NCI-H2171 treated with DMSO at 0.1 percent for 48 hours (cell line): ENCODE measurements at places on chromosomes 6 and 20.
A peak's percentile ranks its signal among the peaks of the same experiment; 100 is the strongest.

DNA sequence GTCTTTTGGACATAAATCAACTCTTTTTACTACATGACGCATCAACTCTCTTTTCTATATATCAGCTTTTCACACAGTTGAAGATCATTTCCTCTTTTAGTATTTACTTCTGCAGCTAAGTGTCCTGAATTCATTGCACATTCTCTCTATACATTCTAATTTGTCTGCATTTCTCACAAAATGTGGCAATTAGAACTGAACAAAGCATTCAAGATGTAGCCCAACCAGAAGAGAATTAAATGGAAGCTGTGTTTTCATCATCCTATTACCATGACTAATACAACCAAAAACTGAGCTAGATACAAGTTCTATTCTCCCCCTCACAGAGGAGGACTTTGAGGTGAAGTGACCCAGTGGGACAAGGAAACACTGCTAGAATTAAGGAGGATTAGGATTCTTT is 86.9 kb downstream of the PLCG1 start:
- no peak for DNase-seq

- peak; percentile 97 for DNase-seq
Observed at GRCh38 chr6:155542036-155542435, 86.4 kb upstream of the NOX3 start.

- no peak for DNase-seq
Observed at GRCh38 chr6:51788121-51788520, 299.3 kb downstream of the PKHD1 start.

- no peak for DNase-seq
Observed at GRCh38 chr20:9424551-9424950, 89.8 kb upstream of the LAMP5 start.

DNA sequence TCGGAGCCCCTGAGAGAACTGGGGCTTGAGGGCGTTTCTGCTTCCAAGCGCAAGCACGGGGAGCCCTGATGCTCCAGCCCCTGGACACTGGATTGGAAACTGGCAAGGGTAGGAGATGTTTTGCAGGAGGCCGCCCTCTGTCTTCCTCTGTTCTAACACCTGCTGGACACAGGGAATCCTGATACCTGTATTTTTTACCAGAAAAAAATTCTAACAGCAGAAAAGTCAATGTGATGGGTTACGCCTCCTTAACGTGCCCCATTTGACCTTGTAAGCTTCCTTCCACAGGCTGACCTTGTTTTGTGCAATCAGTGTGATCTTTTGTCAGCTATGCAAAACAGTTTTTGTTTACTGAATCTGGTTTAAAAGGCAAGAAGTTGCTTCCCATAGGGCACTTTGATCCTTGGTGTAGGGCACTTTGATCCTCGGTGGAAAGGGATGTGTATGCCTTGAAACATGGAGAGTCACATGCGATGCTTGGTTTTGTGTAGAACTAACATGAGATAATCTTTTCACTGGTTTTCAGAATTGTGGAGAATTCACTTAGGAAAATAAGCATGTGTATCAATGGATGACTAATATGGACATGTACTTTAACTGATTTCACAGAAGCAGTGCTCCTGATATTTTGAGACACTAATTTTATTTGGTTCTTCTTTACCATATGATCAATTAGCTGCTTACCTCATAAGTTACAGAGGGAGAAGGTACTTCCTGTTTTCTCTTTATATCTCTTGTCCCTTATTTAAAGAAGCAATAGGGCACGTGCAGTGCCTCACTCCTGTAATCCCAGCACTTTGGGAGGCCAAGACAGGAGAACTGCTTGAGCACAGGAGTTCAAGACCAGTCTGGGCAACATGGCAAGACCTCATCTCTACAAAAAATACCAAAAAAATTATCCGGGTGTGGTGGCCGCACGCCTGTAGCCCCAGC is 59.9 kb upstream of the MAP3K4 start:
- no peak for DNase-seq

DNA sequence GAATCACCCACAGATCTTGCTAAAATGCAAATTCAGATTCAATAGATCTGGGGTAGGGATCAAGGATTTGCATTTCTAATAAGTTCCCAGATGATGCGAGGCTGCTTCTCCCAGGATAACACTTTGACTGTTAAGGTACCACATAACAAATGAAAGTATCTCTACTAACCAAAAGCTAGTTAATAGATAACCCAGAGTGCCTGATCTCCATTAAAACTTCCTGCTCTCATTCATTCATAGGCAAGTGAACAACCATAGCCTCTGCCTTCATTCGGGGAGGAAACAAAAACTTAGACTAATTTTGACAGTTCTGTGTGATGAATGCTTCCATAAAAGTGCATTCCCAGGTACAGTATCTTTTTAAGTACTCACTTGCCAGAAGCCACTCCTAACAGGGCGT is 265.6 kb upstream of the BTBD3 start:
- DNase-seq, result no peak

GRCh38 chr20:48761023-48761785 is 66.6 kb downstream of the PREX1 start:
- no peak for DNase-seq

GRCh38 chr6:67976486-67976885 is 658.6 kb upstream of the ADGRB3 start:
- no peak for DNase-seq

- no peak for DNase-seq
Observed at GRCh38 chr6:132466952-132467351, 46.0 kb downstream of the STX7 start.

DNA sequence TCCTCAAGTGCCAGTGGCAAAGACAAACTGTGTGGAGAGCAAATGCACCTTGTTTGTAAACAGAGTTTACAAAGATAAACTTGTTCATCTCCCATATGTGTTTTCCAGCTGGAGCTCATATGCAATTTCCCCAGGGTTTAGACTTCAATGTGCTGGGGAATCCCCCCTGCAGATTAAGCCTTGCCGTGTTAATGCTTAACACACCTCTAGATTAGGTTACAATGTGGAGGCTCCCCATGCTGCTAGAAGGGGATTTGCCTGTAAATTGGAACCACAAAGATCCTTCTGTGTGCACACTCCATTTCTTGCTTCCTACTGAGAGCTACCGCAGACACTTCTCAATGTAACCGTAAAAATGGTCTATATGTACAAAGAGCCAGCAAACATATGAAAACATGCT is 263.1 kb downstream of the TBX18 start:
- no peak for DNase-seq

GRCh38 chr6:128158496-128158895 is 257.6 kb upstream of the THEMIS start:
- no peak for DNase-seq

DNA sequence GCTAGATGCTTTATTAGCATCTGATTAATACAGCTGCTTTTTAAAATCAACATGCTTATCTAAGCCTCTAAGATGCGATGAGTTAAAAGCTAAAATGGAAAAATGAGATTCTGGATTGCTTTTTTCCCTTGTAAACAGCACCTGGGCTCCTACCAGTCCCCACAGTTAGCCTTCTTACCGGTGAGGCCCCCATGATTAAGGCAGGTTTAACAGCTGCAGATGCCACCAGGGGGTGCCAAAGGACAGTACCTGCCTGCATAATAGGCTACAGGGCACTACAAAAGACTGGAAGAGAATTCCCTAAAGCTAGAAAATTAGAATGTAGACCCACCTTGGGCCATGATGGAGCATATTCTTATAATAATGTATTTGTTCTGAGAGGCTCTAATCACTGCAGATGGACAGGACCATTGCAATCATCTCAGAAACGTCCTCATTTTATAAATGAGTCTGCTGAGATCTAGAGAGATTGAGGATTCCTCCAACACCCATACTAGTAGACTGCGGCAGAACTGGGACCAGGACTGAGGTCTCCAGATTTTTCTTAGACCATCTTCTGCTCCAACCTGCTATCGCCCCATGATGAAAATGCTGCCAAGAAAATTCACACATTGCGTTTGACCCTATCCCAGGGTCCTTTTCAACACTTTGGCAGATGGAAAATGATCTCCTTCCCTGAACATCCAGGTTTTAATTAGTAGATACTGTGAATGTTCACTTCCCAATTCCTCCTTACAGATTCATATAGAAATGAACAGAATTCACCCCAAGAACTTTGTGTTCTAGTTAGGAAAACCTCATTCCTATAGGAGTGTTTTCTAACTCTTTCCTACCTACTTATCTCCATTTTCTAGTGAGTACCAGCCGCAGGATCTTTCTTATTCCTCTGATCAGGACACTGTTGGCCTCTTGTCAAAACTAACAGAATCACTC is 148.8 kb downstream of the RPS12 start:
- peak; percentile 72 for DNase-seq

- no peak for DNase-seq
Observed at GRCh38 chr20:50320901-50321796, 130.5 kb downstream of the CEBPB start.

DNA sequence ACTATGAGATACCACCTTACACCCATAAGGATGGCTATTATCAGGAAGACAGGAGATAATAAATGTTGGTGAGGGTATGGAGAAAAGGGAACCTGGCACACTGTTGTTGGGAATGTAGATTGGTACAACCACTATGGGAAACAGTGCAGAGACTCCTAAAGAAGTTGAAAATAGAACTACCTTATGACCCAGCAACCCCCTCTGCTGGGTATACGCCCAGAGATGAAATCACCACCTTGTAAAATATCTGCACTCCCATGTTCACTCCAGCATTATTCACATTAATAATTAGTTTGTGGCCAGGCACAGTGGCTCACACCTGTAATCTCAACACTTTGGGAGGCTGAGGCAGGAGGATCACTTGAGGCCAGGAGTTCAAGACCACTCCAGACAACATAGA is 26.8 kb downstream of the ZBTB9 start:
- DNase-seq, result no peak

DNA sequence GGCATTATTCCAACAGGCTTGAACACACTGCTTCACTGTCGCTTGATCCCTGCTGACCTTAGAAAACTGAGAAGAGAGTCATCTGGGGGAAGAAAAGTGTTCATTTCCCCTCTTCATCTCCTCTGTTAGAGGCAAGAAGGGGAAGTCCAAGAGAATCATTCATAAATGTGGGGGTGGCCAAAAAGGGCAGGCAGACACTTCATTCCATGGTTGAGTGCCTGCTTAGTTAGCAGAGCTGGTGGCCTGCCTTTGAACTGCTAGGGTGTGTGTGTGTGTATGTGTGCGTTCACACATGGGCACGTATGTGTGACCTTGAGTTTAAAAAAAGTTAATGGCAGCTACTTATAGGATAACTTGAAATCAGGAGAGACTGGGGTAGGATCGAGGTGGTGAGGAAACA is 39.4 kb upstream of the RFPL4B start:
- DNase-seq, result no peak

GRCh38 chr20:16576219-16576618 is 3.0 kb upstream of the KIF16B start:
- no peak for DNase-seq

DNA sequence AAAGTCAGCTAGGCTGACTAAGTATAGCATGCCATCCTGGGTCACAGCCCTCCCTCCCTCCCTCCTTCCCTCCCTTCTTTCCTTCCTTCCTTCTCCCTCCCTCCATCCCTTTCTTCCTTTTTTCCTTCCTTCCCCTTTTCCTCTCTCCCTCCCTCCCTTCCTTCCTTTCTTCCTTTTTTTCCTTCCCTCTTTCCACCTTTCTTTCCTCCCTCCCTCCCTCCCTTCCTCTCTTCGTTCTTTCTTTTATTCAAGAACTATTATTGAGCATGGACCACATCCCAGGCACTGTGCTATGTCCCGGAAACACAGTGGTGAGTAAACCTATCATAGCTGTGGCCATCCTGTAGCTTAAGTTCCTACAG is 106.2 kb upstream of the BACH2 start:
- no peak for DNase-seq

- DNase-seq, result no peak
Observed at GRCh38 chr6:52356017-52356416, 5.9 kb upstream of the PAQR8 start.

- DNase-seq, result no peak
Observed at GRCh38 chr6:161394437-161394836, 120.6 kb upstream of the AGPAT4 start.

DNA sequence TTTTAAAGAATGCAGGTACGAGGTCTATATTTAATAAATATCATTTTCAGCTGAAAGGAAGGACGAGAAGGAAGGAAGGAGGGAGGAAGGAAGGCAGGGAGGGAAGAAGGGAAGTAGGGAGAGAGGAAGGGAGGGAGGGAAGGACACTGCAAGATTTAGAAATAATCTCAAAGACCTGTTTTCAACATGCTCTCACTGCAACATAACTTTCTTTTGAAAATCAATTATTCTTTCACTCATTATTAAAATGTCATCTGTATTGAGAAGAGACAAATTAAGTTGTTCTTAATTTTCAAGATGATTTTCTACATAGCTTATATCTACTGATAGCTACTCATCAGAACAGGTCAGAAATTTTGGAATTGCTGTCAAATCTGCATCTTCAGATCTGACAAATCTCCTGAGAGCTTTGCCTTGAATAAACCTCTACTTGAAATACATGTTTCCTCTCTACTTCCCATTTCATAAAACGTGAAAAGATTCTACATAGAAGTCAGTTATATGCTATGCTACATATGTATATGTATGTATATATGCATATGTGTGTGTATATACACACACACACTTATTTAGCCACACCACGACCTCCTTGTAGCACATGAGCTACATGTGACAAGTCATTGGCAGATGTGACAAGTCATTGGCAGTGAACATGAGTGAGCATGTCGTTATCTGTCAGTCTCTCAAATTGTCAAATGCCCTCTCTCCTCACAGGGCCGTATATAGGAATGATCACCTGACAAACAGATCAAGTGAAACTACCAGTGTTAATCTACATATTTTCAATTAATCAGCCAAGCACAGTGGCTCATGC is 241.6 kb downstream of the LY86 start:
- DNase-seq, result peak; percentile 10

DNA sequence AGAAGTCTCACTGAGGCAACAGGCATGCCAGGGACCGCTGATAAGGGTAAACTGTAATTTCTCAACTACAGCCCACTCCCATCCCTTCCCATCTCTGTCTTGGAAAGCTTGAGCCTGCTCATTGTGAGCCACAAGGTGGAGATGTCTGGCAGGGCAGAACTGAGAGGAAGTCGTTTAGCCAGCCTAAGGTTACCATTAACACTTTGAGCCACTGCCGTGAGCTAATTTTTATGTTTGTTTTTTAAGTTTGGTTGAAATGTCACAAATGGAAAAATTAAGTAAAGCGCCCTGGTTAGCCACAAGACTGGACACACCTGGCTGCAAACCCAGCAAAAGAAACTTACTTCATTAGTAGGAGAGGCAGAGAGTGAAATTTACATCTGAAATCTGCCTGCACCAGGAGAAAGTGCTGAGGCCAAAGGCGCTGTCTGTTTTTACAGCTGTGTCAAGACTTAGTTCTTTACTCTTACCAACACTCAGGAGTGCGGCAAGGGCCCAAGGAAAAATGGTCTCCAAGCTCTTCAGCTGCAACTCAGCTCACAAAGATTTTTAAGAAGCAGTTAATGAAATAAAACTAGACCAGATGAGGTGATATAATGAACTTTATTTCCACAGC is 50.0 kb upstream of the FAM83C start:
- DNase-seq, result no peak

DNA sequence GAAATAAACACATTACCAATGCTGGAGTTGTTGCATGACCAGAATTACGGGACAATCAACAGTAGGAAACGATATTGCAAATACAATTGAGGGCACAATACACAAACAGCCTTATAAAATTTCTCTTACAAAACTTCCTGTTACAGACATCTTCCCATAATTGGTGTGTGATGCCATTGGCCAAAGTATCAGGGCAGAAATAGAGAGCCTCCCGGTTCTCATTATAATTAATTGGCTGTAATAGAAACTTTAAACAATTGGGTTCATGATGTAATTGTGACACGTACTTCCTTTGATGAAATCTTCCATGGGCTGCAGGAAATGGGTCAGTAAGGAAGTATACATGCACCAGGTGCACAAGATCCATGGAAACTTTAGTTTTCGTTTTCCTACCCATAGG is 40.3 kb upstream of the RALGAPA2 start:
- no peak for DNase-seq
